ENCODE measurements at places on chromosomes 2 and 18.

- no peak for DNase-seq
Measured at GRCh38 chr2:197369228-197369932, 58.8 kb upstream of the ANKRD44 start.

DNA sequence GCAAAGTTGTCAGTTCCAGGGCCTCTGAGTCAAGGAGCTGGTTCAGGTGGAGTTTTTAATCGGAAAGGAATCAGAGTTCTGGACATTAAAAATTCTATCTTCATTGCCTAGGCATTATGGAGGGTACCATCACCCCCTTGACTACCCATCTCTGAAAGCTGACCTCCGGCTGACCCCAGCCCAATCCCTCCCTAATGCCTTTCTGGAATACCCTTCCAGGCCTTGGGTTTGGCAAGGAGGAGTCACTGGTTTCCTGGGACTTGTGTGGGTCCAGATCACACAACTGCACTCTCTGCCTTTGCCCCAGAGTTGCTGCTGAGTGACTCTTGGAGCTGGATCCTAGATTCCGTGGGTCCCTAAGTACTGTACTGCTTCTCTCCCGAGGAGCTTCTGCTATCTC is 1.0 kb upstream of the OSR1 start:
- DNase-seq = no peak

- no peak for DNase-seq
Measured at GRCh38 chr2:28320371-28320770, 72.3 kb upstream of the FOSL2 start.

GRCh38 chr18:13477147-13477683 is 249.1 kb downstream of the FAM210A start:
- DNase-seq = no peak

- no peak for DNase-seq
Measured at GRCh38 chr2:135186054-135186453, 134.0 kb downstream of the RAB3GAP1 start.
